ENCODE measurements at places on chromosomes 4 and X.

DNA sequence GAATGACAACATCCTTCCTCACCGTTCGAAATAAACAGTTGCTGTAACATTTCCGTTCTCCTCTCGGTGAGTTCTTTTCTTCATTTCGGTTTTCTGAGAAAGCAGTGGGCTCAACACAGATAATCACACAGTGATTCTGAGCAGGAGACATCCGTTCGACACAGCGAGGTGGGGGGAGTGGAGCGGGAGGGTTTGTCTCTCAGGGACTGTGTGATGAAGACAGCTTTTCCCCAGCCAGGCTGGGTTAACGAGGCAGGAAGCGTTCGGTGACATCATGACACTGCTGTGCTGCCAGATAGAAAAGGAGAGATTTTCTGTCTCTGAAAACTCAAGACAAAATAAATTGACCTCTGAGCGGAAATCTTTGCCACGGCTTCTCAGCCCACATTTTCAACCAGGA, 119.3 kb downstream of the CRLF2 start:
- peak overlapping the region; percentile 66 for H3K4me3 ChIP-seq
- no peaks in the 10 kb centered on the region for H3K36me3 ChIP-seq
- no peaks in the 10 kb centered on the region for H3K27me3 ChIP-seq
- peaks cover 15% of the 10 kb centered on the region for H3K4me1 ChIP-seq

GRCh38 chr4:7076696-7077082, 8.8 kb upstream of the GRPEL1 start:
- no peak overlapping the region for H3K4me3 ChIP-seq
- H3K36me3 ChIP-seq, result no peaks in the 10 kb centered on the region
- H3K27ac ChIP-seq, result no peak overlapping the region

DNA sequence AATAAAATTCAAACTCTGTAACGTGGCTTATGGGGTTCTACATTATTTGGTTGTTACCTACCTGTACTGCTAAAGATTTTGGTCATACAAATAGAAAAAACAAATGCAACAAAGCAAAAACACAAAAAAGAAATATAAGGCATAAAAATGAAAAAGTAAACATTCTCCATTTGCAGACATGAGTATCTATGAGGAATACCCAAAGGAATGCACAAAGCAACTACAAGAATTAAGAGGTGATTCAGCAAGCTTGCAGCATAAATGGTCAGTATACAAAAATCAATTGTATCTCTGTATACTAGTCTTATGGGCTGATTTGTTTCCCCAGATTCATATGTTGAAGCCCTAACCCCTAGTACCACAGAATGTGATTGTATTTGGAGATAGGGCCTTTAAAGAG, 3.6 kb upstream of the PDE5A start:
- no peak overlapping the region for H3K4me3 ChIP-seq
- H3K27ac ChIP-seq, result no peak overlapping the region
- no peaks in the 10 kb centered on the region for H3K36me3 ChIP-seq

DNA sequence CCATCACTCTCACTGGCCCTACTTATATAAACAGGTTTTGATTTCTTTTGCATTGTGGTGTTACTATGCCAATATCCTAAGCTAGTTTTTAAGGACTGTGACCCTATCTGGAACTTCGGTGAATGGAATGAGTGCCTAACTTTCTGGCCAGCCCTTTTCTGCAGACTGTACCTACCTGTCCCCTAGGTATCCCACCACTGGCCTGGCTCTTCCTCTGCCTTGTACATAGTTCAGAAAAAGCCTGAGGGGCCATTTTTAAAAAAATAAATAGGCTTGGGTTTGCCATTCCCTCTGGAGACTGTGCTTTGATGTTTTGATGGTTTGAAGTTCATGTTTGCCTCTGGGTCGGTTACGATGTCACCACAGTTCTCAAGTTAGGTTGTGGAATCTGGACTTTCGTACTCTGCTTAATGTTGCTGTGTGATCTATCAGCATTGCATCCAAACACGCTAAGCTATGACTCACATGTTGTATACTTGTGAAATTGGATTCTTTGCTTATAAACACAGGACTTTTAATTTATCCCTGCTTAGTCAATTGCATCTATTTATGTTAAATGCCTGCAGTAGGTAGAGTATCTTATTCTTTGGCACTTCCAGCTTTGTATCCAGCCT, 182.0 kb downstream of the ANKRD50 start:
- no peaks in the 10 kb centered on the region for H3K36me3 ChIP-seq
- no peak overlapping the region for H3K4me3 ChIP-seq
- H3K4me1 ChIP-seq, result no peaks in the 10 kb centered on the region
- H3K27me3 ChIP-seq, result no peaks in the 10 kb centered on the region

GRCh38 chrX:16903274-16904022, 33.3 kb upstream of the RBBP7 start:
- no peak overlapping the region for H3K27ac ChIP-seq
- H3K4me1 ChIP-seq, result no peaks in the 10 kb centered on the region
- DNase-seq, result no peak
- no peaks in the 10 kb centered on the region for H3K36me3 ChIP-seq

GRCh38 chrX:138034136-138034535, 468.2 kb downstream of the ZIC3 start:
- no peaks in the 10 kb centered on the region for H3K27me3 ChIP-seq
- no peaks in the 10 kb centered on the region for H3K4me1 ChIP-seq
- H3K4me3 ChIP-seq, result no peak overlapping the region

DNA sequence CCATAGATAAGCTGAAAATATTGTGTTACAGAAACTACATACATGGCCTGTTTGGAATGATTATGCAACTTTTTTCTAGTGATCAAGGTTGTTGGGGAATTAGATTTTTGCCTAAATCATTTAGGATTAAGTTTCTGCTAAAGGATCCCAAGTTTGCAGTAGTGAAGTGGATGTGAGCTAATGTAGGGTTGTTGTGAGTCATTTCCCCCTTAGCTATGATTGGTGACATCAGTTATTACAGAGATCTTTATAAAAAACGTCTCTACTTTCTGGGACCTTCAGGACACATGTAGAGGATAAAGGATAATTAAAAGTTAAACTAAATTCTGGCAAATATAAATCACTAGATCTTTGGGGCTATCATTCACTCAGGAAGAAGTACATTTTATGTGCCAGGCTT, 133.3 kb downstream of the GATB start:
- peaks cover 20% of the 10 kb centered on the region for H3K27me3 ChIP-seq
- H3K27ac ChIP-seq, result no peak overlapping the region
- no peak for DNase-seq
- H3K36me3 ChIP-seq, result no peaks in the 10 kb centered on the region
- peaks cover under 1% of the 10 kb centered on the region for H3K4me1 ChIP-seq

DNA sequence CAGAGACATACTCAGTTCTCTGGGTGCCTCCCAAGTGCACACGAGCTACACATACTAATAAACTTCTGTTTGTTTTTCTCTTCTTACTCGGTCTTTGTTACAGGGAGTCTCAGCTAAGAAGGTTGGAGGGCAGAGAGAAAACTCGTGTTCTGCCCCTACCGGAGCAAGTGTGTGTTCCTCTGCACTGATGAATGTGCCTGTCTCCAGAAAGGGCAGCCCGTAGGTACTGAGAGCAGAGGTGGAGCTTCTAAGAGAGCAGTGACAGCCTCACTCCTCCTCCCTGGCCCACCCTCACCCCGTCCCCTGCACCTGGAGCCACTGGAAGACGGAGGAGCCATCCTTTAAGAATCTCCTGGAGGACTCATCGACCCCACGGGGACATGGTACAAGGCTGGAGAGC, 67.6 kb downstream of the MTNR1A start:
- no peaks in the 10 kb centered on the region for H3K36me3 ChIP-seq
- H3K4me1 ChIP-seq, result no peaks in the 10 kb centered on the region
- H3K4me3 ChIP-seq, result no peak overlapping the region
- DNase-seq, result no peak
- no peaks in the 10 kb centered on the region for H3K27me3 ChIP-seq

DNA sequence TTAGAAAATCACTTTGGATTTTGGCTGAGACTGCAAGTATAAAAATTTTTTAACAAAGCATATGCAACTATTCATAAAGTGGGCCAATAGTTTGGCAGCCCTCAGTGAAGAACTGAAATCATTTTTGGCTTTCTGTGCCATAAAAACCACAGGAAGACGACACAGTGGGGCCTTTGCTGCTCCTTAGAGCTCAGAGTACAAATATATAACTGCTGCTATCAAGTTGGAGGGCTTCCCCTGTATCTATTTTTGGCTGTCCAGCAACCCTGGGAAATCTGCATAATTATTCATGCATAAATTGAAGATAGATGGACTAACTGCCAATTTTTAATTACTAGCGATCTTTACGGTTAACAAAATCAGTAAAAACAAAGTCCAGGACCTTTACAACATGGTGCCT, 51.5 kb upstream of the FTHL17 start:
- peaks cover 2% of the 10 kb centered on the region for H3K27me3 ChIP-seq
- DNase-seq, result no peak
- H3K27ac ChIP-seq, result no peak overlapping the region
- no peak overlapping the region for H3K4me3 ChIP-seq
- H3K36me3 ChIP-seq, result no peaks in the 10 kb centered on the region

GRCh38 chr4:142083264-142083663, 446.9 kb downstream of the IL15 start:
- H3K4me3 ChIP-seq, result no peak overlapping the region
- H3K27ac ChIP-seq, result peak overlapping the region; percentile 13
- no peaks in the 10 kb centered on the region for H3K4me1 ChIP-seq
- H3K27me3 ChIP-seq, result no peaks in the 10 kb centered on the region
- DNase-seq, result no peak
- H3K36me3 ChIP-seq, result peaks cover 26% of the 10 kb centered on the region

- no peak for DNase-seq
- peak overlapping the region; percentile 87 for H3K4me3 ChIP-seq
- H3K27ac ChIP-seq, result peak overlapping the region; percentile 99
- H3K27me3 ChIP-seq, result no peaks in the 10 kb centered on the region
- peaks cover 15% of the 10 kb centered on the region for H3K36me3 ChIP-seq
Observed at GRCh38 chr4:163167333-163167626, 590 bp upstream of the NAF1 start.

- H3K27ac ChIP-seq, result no peak within 1 kb of the TSS
- peaks cover 3% of the 10 kb centered on the region for H3K27me3 ChIP-seq
- H3K36me3 ChIP-seq, result no peaks in the 10 kb centered on the region
- no peaks in the 10 kb centered on the region for H3K4me1 ChIP-seq
- no peak for DNase-seq
Observed at GRCh38 chr4:105551965-105552746, at the start of gene ARHGEF38. TSS of gene ARHGEF38 (plus strand) at chr4:105552620. CDS start at chr4:105552766, 146 bp downstream.

- H3K27ac ChIP-seq, result no peak overlapping the region
- no peak overlapping the region for H3K4me3 ChIP-seq
- no peaks in the 10 kb centered on the region for H3K36me3 ChIP-seq
- no peak for DNase-seq
Observed at GRCh38 chrX:105297041-105297440, 76.5 kb upstream of the TEX13A start.

- H3K27ac ChIP-seq, result no peak overlapping the region
- no peak overlapping the region for H3K4me3 ChIP-seq
- peaks cover 20% of the 10 kb centered on the region for H3K27me3 ChIP-seq
Observed at GRCh38 chr4:163485589-163485988, 8.9 kb upstream of the TMA16 start.

GRCh38 chr4:143431526-143432257, 81.8 kb upstream of the SMARCA5 start:
- DNase-seq, result no peak
- H3K27ac ChIP-seq, result no peak overlapping the region
- H3K4me1 ChIP-seq, result no peaks in the 10 kb centered on the region
- no peak overlapping the region for H3K4me3 ChIP-seq
- H3K27me3 ChIP-seq, result no peaks in the 10 kb centered on the region

GRCh38 chrX:154295664-154296310, at the start of gene TKTL1:
TSS of gene TKTL1 (plus strand) at chrX:154295795. CDS start at chrX:154295860, 65 bp downstream.
- no peak for DNase-seq
- no peaks in the 10 kb centered on the region for H3K36me3 ChIP-seq
- H3K27me3 ChIP-seq, result no peaks in the 10 kb centered on the region
- H3K4me3 ChIP-seq, result no peak within 1 kb of the TSS
- no peaks in the 10 kb centered on the region for H3K4me1 ChIP-seq

GRCh38 chrX:140431521-140431920, 73.3 kb downstream of the SOX3 start:
- DNase-seq, result no peak
- no peak overlapping the region for H3K4me3 ChIP-seq
- H3K36me3 ChIP-seq, result no peaks in the 10 kb centered on the region

DNA sequence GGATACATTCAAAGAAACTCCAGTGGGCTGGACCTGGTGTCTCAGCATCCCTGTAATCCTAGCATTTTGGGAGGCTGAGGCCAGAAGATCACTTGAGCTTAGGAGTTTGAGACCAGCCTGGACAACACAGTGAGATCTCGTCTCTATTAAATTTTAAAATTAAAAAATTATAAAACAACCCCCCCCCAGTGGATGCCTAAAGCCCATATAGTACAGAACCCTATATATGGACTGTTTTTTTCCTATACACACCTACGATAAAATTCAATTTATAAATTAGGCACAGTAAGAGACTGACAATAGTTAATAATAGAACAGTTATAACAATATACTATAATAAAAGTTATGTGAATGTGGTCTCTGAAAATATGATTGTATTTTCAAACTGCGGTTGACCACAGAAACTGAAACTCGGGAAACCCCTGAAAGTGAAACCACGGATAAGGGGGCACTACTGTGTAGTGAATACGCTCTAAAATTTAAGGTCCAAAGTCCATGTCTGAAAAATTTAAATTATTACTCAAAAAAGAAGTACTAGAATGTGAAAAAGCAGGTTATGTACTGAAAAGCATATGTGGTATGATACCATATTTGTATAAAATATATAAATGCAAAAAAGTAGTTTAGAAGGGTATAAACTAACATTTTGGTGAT, 2.0 kb downstream of the SMIM14 start:
- H3K4me3 ChIP-seq, result peak overlapping the region; percentile 91
- peaks cover 2% of the 10 kb centered on the region for H3K27me3 ChIP-seq
- peaks cover 38% of the 10 kb centered on the region for H3K4me1 ChIP-seq
- peak; percentile 15 for DNase-seq
- no peak overlapping the region for H3K27ac ChIP-seq

- peaks cover 17% of the 10 kb centered on the region for H3K4me1 ChIP-seq
- H3K4me3 ChIP-seq, result no peak overlapping the region
- H3K27me3 ChIP-seq, result peaks cover 13% of the 10 kb centered on the region
- no peaks in the 10 kb centered on the region for H3K36me3 ChIP-seq
- DNase-seq, result peak; percentile 14
Observed at GRCh38 chr4:87853108-87853507, 20.3 kb downstream of the MEPE start.

GRCh38 chr4:139841464-139842195, 176.0 kb downstream of the MGST2 start:
- no peak overlapping the region for H3K4me3 ChIP-seq
- DNase-seq, result no peak
- H3K4me1 ChIP-seq, result no peaks in the 10 kb centered on the region
- H3K36me3 ChIP-seq, result no peaks in the 10 kb centered on the region

- H3K27ac ChIP-seq, result peak overlapping the region; percentile 64
- DNase-seq, result no peak
- no peaks in the 10 kb centered on the region for H3K4me1 ChIP-seq
- H3K4me3 ChIP-seq, result no peak overlapping the region
Observed at GRCh38 chr4:8870647-8871416, 807 bp downstream of the HMX1 start.

Data from activated CD4-positive, alpha-beta T cell treated with anti-CD3 and anti-CD28 coated beads, Interleukin-2, amount 10 ng/mL, durations not matched to agents 7 days and 5 days (primary cell).